Tongue (tissue), 3 donors: ENCODE measurements at places on chromosomes 12 and 14.

DNA sequence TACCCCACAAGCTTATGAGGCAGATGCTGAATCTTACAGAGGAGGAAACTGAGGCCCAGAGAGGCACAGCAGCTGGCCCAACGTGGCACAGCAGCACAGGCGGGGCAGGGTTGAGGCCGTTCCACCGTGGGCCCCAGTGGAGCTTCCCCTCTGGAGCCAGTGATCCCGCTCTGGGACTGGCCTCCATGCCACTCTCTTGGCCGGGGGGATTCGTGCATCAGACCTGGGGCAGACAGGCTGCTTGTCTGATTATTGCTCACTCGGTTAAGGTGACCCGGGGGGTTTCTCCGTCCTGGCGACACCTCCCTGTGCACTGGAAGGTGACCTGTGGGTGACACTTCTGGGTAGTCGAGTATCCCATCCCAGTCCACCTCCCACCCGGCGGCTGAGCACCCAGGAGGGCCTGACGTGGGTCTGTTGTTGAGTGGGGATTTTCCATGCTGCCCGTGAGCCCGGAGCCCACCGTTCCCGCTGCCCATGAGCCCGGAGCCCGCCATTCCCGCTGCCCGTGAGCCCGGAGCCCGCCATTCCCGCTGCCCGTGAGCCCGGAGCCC, 27.8 kb downstream of the NOC4L start:
- no peak for DNase-seq

GRCh38 chr14:72714094-72714493, 179.8 kb downstream of the DPF3 start:
- DNase-seq = no peak

- DNase-seq = no peak
Measured at GRCh38 chr14:42047421-42048055, 440.9 kb downstream of the LRFN5 start.

DNA sequence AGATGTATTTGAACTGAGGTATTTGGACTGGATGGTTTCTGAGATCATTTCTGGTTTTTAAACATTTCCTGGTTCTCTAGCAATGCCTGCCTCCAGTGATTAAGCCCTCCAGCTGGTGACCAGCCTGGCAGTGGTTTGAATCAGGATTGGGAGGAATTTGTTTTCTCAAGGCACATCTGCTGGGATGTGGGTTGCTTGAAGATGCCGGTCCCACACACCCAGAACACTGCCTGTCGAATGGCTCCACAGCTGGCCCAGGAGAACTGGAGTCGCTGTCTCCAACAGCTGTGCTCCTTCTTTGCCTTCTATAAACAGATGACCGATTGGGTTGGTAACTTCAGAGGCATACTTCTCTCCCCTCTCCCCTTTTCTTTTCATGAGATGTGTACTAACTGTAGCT, 258.0 kb upstream of the DDHD1 start:
- DNase-seq = peak; percentile 91

DNA sequence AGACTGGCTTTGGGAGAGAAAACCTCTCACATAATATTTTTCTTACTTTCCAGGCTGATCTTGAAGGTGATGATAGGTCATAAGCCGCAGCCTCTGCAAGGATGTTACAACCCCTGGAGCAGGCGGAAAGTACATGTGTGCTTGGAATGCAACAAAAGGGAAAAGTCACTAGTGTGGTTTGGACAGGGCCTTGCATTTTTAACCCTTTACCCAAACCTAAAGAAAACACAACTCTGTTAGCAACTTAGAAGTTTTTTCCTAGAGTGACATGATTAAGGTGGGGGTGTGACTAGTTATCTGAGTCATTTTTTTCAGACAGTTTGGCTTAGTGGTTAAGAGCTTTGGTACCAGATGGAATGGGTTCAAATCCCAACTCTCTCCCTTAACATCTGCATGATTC, 97.0 kb downstream of the TMEM30B start:
- no peak for DNase-seq

GRCh38 chr12:21566907-21567394, 37.7 kb downstream of the GYS2 start:
- DNase-seq = no peak
